ENCODE measurements at places on chromosomes 7 and 10.

GRCh38 chr10:116281775-116282174 lies 8.8 kb upstream of the GFRA1 start:
- DNase-seq: no peak

DNA sequence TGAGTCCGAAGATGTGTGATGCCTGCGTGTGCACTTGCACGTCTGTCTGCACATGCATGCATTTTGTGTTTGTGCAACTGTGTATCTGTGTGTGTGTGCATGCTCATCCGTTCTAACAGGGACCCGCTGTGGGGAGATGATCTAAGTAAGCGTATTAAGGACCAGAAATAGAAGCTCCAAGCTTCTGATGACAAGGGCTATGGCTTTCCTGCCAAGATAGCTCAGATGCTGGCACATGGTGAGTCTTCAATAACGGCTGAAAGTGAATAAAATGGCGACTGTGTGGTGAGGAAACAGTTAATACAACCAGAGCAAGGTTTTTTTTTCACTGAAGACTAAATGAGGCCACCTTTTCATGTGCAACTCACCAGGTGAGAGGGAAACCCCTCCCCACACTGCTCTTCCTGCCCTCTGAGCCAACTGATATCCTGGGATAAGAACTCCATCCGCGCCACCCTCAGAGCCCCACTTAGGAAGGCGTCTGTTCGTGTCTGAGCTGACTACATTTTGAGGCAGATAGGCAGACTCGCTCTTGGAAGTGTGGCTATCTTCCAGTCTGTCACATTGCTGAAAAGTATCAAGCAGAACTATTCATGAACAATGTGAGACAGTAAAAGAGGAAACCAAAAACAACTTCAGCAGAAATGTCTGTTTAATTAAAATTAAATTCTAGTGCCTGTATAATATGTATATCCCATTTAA lies 47.4 kb upstream of the TCERG1L start:
- DNase-seq: no peak

DNA sequence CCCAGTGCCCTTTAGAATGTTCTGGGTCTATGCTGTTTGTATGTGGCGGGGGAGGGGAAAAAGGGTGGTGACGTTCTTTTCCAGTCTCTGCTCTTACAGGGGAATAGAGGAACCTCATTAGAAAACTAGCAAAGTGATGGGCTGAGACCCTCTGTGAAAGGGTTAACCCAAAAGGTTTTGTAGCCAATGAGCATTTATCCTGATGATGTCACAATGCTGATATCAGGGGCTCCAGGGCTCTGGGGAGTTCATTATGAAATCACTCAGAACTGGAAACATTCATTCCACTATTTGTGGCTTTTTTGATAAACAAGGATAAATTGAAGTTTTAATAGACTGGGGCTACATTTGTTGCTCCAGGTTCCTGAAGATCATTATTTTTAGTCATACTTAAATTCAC lies 71.7 kb downstream of the ARID5B start:
- DNase-seq: no peak

- DNase-seq: no peak
Observed at GRCh38 chr10:35503578-35503977, 101.6 kb upstream of the GJD4 start.

GRCh38 chr7:3710531-3710930 lies 409.5 kb downstream of the SDK1 start:
- DNase-seq: no peak

DNA sequence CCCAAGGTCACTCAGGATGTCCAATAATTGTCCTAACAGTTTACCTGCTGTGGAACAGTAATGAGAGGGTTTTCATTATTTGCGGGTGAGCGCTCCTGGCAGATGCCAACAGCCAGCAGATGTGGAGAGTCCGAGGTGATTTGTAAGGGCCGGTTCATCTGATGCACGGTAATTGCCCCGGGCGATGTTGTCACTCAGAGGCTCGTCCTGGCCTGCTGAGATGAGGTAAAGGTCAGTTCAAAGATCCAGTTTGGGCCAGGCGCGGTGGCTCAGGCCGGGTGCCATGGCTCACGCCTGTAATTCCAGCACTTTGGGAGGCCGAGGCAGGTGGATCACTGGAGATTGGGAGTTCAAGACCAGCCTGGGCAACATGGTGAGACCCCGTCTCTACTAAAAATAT lies 16.9 kb downstream of the LHPP start:
- no peak for DNase-seq

- DNase-seq: no peak
Observed at GRCh38 chr10:8437896-8438295, 383.4 kb downstream of the GATA3 start.

- no peak for DNase-seq
Observed at GRCh38 chr7:80860554-80860953, 58.3 kb downstream of the SEMA3C start.

DNA sequence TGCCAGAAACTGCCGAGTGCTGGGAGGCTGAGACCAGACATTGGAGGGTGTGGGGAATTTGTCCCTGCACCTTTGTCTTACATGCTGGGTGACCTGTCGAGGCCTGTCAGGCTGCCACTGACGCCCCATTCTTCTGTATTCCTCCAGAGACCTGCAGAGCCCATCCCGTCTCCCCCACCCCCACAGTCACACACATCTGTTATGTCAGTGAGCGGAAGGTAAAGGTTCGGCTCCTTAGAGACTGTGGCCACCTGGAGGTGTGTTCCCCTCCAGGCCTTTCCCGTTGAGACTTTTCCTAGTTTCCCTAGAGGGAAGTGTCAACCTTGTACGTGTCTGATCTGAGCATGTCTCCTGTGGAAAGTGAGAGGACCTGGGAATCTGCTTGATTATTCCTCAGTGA lies 84.5 kb downstream of the ATXN7L1 start:
- DNase-seq: no peak

DNA sequence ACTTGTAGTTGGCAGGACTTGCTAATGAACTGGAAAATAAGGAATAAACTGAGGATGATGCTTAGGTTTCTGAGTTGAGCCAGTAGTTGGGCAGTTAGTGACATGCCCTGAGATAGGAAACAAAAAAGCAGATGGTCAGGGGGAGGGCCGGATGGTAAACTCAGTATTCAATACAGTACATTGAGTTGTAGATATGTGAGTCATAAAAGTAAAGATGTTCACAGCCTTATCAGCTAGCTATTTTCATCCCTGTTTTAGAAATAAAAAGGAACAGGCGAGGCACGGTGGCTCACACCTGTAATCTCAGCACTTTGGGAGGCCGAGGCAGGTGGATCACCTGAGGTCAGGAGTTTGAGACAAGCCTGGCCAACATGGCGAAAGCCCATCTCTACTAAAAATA lies 22.2 kb upstream of the NRBF2 start:
- no peak for DNase-seq

DNA sequence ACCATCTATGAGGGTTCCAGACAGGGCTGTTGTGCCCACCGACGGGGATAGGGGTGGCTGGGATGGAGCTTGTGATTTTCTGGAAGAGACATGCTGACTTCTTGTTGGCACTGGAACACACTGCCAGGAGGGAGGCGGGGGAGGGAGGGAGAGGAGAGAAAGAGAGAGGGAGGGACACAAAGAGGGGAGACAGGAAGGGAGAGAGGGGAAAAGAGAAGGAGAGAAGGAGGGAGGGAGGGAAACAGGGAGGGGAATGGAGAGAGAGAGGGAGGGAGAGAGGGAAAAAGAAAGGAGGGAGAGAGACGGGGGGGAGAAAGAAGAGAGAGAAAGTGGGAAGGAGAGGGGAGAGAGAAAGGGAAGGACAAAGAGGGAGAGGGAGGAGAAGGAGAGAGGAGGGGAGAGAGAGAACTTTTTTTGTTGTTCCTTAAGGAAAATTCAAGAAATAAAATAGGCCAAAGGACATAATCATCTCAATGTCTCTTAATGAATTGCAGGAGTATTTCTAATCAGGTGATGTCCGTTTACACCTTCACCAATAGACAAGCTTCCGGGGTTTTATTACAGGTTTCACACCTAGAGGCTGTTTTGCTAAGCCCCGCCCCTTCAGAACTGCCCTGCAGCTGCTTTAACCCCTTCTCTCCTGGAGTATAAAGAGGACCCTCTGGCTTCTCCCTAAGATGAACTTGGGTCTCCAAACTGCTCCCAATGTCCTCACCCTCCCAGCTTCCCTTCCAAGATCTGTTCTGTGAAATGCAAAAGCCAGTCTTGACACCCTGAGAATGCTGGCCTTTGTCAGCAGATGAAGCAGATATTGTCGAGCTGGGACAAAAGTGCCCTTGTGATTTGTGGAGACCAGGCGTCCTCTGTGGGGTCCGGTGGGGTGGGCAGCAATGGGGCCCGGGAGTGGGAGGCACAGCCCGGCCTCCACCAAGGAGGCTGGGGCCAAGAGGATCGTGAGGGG lies 82.0 kb upstream of the GTF2IRD1 start:
- DNase-seq: no peak

DNA sequence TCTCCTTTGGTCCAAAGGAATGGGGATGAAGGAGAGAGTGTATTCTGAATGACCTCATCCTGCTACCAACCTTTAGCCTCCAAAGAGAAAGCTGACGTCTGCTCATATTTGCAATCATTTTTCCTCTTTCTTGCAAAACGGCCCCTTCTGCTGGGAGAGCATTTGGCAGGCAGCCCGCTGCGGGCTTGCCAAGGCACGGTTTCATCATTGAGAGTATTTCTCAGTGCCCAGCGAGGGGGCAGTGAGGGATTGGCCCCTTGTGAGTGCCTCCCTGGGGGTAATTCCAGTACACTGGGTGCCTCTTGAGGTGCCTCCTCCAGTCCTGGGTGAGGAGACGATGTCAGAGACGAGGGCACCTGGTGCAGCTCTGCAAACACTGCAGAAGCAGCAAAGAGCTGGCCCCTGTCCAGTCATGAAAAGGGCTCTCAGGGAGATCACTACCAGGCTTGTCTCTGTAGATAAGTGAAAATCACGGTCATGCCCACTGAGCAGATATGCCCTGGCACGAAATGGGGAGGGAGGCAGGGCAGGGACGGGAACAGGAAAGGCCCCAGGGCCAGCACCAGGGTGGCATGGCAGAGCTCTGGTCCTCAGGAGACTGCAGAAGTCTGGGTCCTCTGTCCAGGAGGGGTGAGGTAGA lies 48.7 kb upstream of the SHH start:
- DNase-seq: no peak

- DNase-seq: no peak
Observed at GRCh38 chr10:529468-530230, 159.8 kb downstream of the DIP2C start.

- no peak for DNase-seq
Observed at GRCh38 chr10:91201213-91201996, 19.1 kb upstream of the PCGF5 start.

DNA sequence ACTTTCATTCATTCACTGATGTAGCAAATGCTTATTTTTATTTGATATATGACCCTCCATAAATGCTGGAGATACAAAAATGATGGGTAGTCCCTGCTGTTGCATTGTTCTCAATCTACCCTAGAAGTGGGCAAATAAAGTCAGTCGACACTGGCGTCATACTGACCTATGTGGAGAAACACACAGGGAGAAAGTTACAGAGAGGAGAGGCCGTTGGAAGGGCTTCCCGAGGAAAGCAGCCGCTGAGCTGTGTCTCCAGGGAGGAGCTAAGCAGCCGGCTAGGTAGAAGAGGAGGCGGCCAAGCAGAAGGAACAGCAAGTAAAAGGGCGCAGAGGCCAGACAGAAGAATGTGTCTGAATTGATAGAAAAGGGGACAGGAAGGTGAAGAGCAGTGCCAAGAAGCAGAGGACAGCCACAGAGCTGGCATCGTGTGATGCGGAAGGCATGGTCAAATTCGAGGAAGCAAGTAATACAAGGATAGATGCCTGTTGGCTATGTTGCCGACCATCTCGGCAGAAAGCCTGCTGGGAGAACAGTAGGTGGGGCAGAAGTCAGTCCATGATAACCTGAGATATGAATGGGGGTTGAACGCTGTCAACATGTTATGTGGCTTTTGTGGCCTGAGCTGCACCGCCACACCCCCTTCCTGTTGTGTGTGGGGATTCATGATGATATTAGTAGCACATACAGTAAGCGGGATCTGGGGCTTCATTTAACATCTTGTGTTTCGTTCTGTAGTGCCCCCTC lies 25.9 kb downstream of the ST8SIA6 start:
- peak; percentile 43 for DNase-seq

- no peak for DNase-seq
Observed at GRCh38 chr7:23765943-23766342, 55.9 kb downstream of the STK31 start.

- no peak for DNase-seq
Observed at GRCh38 chr7:120709972-120710320, 148.0 kb downstream of the TSPAN12 start.

- DNase-seq: no peak
Observed at GRCh38 chr10:36789974-36790373, 335.4 kb upstream of the ANKRD30A start.

DNA sequence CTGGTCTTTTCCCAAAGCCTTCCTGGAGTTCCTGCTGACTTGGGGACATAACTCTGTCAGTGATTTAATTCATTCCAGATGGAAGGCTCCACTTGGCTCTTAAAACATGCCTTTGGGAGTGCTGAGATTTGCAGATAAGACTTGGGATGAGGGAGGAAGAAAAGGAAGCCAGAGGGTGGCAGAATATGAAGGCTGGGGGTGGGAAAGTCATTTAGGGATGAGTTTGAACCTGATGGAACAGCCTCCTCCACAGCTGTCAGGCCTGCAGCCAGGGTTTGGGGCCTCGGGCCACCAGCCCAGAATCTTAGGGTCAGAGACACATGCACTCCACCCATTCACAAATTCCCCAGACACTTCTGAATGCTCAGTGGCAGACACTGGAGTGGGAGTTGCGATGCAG lies 28.4 kb upstream of the EIF5AL1 start:
- DNase-seq: no peak

DNA sequence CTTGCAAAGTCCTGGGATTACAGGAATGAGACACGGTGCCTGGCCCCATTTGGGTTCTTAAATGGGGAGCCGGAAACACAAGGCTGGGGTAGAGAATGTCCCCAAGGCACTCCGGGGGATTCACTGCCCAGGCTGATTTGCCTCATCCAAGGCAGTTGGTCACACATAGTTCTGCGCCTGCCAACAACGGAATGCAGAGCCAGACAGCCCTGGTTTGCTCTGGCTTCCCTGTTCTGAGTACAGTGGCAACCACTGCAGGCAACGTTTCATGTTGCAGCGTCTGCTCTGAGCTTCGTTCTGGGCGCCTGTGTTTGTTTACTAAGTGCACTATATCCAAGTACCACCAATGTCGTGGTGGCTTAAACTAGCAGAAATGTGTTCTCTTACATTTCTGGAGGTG lies 61.7 kb upstream of the C1QL3 start:
- no peak for DNase-seq

GRCh38 chr7:77838929-77839491 lies 40.4 kb downstream of the PHTF2 start:
- no peak for DNase-seq

Measured in stimulated activated CD4-positive, alpha-beta T cell treated with anti-CD3 and anti-CD28 coated beads, Interleukin-12 subunit alpha, Interleukin-12 subunit beta, amount 100 ng/mL, for 4 hours (primary cell).